Activated T-helper 1 cell treated with Interleukin-2 at 50 U/mL for 16 hours (primary cell): ENCODE measurements at places on chromosomes 3 and 15.

DNA sequence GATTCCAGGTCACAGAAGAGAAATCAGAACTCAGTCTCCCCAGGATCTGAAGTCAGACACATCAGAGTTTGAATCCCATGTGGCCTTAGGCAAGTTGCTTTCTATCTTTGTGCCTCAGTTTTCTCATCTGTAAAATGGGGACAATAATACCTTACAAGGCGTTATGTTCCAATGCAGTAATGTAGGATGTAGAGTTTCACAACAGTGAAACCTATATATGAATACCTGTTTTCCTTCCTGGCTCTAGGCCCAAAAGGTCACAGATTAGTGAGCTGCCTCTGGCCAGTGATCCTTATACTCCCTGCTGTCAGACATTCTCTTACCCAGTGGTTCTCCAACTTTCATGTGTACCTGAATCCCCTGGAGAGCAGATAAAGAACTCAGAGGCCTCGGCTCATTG lies 72.9 kb upstream of the OXTR start:
- DNase-seq = no peak

DNA sequence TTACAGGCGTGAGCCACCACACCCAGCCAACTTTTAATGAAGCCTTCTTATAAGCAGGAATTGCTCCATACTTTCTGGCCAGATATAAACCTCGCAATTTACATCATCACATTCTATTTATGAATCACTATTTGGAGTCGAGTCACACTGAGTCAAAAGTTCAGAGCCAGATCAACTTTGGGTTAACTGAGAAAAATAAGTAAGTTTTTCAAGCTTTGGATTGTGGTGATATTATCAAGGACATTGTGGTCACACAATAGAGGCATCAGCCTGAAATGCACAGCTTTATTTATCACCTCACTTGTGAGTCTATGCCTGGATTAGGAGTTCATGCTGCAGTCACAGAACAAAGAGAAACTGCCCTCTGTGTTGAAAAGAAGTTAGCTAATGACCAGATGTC lies 1163.5 kb downstream of the ROBO1 start:
- DNase-seq = no peak

GRCh38 chr15:80850941-80851451 lies 71.8 kb downstream of the CEMIP start:
- DNase-seq = no peak

- DNase-seq = no peak
Observed at GRCh38 chr3:128190501-128190900, 37.2 kb downstream of the EEFSEC start.

GRCh38 chr15:95880031-95880570 lies 450.4 kb upstream of the NR2F2 start:
- no peak for DNase-seq

GRCh38 chr3:31423482-31423881 lies 109.2 kb upstream of the STT3B start:
- no peak for DNase-seq

DNA sequence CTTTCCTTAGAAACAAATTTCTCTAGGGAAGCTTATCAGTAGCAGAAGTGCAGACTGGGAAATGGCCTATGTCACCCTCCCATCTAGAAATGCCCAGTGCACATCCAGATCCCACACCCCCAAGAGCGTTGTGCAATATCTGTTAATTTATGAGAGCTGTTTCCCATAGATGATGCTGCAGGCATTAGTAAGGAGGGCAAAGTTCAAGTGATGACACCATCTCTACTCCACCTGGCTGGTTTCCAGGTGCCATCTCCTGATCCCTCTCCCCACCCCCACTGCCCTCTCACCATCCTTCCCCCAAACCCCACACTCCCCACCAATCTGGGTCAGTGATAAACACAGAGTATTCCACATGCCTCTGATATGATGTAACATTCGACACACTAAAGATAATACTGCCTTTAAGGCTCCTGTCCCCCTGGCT lies 39.4 kb downstream of the AGTR1 start:
- DNase-seq = no peak
